ENCODE measurements at places on chromosomes 5 and 9.
A peak's percentile ranks its signal among the peaks of the same experiment; 100 is the strongest.

DNA sequence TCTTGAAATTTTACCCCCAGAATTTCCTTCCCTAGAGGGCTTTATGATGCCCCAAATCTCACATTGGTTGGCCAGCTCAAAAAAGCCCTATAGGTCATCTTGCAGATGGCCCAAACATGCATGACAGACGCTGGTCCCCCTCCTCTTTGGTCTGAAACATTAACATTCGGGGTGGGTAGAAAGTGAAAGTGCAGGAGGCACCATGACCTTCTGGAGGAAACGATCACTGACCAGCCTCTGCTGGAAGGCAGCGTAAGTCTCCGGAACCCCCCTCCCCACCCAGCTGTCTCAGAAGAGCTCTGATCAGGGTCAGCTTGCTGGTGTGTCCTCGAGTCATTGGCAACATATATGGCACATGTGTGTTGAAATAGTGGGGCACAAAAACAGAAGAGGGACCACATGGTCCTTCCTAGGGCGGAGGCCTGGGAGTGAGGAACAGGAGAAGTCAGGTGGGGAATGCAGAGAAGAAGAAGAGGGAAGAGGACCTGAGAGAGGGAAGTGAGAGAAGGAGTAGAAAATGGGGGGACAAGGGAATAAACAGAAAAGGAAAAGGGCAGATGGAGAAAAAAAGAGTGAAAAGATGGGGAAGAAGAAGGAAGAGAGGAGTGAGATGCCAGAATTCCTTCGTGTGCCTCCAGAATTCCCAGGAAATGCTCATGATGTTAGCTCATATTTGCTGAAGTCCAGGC is 46.2 kb downstream of the IL31RA start:
- no peak for DNase-seq

GRCh38 chr9:132753593-132753880 is 83.3 kb downstream of the GTF3C4 start:
- DNase-seq, result no peak

GRCh38 chr5:140371356-140372151 is 11.6 kb downstream of the SLC4A9 start:
- no peak for DNase-seq

DNA sequence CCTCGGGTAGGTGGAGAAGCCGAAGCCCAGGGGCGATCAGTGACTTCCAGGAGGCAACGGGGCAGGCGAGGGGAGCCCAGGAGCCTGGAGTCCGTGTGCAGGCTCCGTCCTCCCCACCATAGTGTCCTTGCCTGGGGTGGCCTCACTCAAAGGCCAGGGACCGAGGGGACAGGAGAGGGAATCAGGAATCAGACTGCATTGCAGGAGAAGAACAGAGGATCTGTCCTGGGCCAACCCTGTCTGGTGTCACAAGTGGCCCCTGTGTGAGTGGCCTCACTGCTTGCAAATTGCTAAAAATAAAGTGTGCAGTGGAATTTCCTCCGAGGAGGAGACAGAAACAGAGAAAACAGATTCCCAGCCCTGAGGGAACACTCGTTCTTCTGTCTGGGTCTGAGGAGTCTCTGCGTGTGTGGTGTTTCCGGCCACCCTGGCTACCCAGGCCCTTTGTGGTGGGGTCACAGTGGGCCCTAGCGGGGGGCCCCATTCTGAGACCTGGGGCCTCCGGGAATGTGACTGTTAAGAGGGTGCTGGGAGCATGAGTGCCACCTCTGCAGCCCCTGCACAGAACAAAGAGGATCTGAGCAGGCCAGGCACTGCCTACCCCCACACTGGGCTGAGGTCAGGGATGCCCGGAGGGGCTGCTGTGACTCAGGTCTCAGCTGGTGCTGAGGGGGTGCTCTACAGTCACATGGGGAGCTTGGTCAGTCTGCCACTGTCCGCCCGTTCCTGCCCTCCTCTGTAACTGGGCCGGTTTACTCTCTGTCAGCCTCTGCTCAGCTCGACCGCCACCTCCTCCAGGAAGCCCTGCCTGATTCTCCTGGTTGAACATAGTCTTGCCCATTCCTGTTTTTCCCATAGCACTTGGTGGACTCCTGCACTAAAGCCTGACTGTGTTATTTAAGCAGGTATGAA is 7.4 kb downstream of the TRAF1 start:
- DNase-seq, result no peak

DNA sequence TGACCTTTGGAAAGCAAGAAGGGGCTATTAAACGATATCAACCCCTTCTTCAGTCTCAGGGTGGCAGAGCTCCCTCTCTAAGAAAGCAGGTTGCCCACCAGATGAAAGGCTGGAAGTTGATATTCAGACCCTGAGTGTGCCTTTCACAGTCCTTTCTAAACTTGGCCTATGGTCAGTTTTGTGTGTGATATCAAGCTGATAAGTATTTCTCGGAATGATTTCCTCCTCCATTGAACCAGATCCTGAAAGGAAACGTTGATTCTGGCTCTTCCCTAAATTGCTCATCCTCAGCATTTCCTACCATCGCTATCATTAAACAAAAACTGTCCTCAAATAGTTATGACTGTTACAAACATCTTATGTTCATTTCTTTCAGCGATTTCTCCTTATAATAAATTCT is 130.4 kb downstream of the CEMIP2 start:
- no peak for DNase-seq

GRCh38 chr5:118520771-118521415 is 467.5 kb downstream of the DTWD2 start:
- DNase-seq, result peak; percentile 10

DNA sequence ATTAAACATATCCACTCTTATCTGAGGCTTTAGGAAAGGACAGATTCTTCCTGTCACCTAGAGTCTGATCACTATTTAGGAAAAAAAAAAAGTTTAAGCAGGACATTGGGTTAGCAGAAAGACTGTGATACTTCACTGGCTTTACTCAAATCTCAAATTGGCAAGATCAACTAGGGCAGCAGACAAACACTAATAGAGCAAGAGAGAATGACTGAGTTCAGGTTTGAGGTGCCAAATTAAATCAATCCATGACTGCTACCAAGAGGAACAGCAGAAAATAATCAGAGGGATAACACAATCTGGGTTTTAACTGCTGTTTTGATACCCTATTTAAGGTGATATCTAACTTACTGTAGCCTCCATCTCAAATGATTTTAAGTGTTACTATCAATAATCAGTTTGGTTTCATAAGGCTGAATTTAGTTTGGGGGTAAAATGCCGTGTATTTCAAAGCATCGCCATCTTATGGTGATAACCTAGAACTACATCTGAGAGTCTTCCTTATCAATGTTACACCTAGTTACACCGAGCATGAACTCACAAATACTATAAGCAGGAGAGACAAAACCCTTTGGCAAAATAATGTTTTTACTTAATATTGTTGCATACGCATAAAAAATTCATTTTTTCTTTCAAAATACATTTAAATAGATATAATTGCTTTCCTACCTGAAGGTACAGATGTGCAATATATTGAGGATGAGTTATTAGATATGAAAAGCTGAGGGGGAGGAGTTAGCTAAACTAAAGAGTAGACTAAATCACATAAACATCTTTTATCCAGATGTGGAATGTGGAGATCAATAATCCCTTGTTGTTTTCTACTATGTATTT is 286.4 kb upstream of the CDH12 start:
- DNase-seq, result peak; percentile 3

GRCh38 chr9:75360252-75360651 is 271.9 kb downstream of the OSTF1 start:
- DNase-seq, result no peak

DNA sequence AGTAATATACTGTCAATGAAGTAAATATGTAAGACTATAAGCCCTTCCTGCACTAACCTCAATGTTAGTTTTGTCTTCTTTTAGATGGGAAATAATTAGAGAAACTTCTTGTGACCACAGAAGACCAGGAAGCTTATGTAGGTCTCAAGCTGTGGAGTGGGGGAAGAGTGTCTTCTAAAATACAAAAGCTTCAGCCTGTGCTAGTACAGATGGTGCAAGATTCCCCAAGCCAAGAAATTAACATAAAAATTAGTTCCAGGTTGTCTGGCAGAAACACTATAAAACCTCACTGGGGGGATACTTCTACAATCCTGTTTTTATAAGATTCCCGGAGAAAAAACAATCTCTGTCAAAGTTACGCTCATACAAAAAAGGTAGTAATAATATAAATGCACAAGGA is 103.6 kb downstream of the FNBP1 start:
- no peak for DNase-seq

GRCh38 chr5:161333194-161333880 is 213.2 kb downstream of the GABRB2 start:
- no peak for DNase-seq

- DNase-seq, result peak; percentile 63
These were observed 431 bp downstream of the RNF208 start for GRCh38 chr9:137221506-137222111.

DNA sequence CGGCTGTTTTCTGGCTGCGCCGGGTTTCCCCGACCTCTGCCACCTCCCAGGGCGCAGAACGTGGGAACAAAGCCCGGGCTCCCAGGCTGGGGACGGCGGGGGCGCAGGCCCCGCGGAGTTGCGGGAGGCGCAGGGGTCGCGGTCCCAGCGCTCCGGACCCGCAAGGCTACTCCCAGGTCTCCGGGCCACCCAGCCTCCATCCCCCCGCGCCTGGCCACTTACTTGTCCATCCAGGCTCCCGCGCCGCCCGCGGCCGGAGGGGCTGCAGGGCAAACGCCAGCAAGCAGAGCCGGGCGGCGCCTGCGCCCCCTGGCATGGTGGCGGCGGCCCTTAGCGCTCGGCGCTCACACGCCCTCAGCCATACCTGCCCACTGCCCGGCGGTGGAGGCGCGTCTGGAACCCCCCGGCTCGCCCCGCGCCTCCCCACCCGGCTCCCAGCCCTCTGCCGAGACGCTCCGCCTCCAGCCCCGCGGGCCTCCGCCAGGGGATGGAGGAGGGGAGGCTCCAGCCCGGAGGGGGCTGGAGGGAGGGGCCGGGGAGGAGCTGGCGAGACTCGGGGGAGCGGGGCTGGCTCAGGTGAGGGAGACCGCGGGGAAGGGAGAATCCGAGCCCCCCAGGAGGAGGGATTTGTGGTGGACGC is at the start of gene ADAM19:
TSS of gene ADAM19 (minus strand) at position 395 of the 640 bp plus-strand sequence. CDS start at position 316, 79 bp downstream.
- DNase-seq, result peak; percentile 85

- DNase-seq, result no peak
These were observed 141.0 kb downstream of the ARHGAP26 start for GRCh38 chr5:142911170-142911569.

DNA sequence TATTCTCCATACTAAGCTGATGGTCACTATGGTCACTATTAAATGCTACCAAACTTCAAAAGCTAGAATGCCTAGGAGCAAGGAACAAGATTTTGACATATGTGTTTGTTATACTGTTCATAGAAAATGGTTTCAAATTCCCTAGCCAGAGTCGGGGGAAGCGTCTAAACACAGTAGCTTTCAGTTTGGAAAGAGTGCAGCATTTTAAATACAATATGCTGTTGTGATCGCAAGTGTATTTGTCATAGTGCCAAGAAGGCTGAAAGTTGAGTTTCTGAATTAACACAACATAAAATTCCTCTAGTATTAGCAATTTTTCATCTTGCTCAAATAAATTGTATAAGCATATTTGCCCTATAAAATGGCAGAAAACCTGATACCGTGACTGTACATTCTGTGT is 280.4 kb downstream of the ZNF608 start:
- DNase-seq, result no peak

GRCh38 chr5:176810687-176811501 is 535 bp downstream of the UNC5A start:
- DNase-seq, result peak; percentile 65

DNA sequence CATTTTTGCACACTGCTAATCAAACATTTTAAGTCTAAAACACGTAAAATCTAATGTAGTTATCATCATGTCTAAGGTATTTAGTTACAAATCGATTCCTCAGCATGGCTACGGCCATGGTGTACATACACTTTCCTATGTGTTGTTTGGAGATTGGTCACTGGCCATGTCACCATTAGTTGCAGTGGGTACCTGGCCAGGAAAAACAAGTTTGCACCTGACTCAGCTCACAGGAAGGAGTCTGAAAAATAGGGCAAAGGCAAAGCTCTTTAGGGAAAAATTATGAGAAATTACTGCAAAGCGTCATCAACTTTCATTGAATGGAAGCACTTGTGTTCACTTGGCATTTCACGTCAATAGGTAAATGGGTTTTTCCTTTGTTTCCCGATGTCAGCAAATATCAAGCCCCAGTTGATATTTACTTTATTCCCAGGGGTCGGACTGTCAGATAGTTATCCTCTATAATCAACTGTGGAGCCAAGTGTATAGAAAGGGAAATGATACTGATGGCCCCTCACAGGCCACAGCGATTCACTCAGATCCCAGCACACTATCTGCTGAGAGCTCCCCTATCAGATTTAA is 626.0 kb upstream of the ADAMTS16 start:
- DNase-seq, result no peak

DNA sequence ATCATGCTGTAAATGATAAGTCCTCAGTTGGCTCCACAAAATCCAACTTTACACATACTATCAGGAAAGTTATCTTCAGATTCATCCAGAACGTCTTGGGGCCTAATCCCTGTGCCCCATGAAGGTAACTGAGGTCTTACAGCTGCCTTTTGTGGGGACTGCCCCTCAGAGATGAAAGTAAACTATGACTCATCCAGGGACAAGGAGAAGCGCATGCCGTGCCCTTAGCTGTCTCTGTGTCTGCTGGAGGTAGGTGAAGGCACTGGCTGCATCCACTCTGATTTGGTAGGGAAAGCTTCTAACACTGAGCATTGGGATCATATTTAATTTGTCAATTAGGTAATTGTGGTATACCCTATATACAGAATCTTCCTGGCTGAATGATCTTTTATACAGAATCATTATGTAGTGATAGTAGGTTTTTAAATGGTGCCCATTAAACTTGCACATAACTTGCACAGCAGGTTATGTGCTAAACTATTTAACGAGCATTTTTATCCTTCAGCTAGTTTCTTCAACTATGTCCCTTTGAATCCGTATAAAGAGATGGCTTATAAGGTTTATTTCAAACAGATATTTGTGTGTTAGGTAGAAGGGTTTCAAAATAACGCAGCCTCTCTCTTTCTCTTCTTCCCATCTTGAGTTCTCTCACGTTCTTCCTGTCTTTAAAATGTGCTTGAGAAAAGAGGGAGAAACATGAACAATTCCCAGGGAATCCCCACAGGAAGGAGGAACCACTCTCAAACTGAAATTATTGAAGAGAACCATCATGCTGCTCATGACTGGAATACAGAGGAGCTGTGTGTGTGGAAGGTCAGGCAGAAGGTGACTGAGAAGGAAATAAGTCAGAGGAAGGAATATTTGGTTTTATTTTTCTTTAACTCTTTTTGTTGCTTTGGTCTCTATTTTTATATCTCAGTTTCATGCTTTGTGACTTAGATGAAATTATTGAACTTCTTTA is 250.9 kb downstream of the CD180 start:
- no peak for DNase-seq

DNA sequence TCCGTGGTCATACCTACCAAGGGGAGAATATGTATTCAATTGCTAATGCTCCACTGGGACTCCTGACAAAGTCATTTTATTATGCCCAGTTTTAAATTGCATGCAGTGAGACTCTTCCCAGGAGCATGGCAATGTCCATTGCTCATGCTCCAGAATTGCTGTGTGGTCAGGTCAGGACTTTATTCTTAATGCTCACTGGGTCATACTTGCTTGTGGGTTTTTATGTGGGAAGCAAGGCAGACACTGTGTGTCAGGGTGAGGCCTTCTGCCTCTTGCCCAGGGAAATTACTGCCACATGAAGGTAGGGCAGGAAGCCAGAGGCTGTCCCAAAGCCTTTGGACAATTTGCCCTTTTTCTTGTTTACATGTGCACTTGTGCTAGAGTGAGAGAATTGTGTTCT is 164.6 kb upstream of the MEF2C start:
- no peak for DNase-seq

- peak; percentile 61 for DNase-seq
These were observed 714 bp upstream of the ZNF608 start for GRCh38 chr5:124746916-124747790.
